Chondrocyte (in vitro differentiated cells): ENCODE measurements at places on chromosomes 5 and 9. TPM values are rescaled to one million over a fixed set of nuclear protein-coding genes. Genes with fewer than 3 reads are reported as not detected.

DNA sequence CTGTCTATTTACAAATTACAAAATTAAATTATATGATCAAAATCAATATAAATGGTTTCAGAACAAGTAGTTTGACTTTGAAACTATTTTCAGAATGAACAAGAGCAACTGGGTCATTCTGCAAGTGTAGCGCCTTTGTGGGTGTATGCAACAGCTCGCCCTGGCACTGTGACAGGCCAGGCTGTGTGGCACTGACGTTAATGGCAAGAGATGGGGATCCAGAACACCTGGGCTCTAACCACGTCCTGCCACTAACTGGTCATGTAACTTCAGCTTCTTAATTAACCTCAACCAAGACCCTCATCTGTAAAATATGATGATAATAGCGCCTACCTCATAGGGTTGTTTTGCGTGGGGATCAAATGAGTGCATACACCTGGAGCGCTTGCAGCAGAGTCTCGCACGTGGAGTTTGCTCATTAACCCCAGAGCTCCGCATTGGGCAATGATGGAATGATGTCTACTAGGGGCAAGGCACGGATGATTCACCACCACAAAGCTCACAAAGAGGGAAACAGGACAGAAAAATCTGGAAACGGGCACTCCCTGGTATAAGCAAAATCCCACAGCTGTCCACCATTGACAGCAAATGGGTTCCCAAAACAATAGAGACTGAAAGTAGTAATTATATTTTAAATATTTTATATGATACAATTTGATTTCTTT is 639.4 kb downstream of the SEMA5A start:
- no peak for DNase-seq

DNA sequence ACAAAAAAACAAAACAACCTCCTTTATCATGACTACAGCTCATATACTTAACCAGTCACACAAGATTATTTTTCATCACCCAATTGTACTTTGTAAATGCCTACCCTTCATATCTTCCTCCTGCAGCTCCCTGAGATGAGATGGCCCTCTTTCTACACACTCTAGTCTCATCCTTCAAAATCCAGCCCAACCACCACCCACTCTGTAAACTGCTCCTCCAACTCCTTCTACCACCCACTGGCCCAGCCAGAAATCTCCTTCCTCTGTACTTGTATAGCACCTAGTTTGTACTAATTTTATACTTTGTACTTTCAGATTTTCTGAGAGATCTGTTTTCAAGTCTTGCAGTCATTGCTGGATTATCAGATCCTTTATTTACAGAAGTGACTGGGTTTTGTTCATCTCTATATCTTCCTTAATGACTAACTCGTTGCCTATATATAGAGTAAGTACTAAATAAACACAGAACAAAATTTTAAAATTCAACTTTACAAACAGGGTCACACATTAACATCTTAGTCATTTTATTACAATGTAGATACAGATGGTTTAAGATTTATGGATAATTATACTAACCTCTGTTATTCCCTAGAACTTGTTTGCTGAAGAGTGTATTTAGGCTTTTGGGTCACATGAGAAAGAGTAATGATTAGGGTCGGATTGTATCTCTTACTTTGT is 155.7 kb downstream of the NFIB start:
- no peak for DNase-seq

GRCh38 chr9:20630241-20630943 is 8.1 kb upstream of the MLLT3 start:
- no peak for DNase-seq

GRCh38 chr5:115487756-115488155 is 56.8 kb downstream of the FEM1C start:
- no peak for DNase-seq

GRCh38 chr5:96896806-96897205 is 20.5 kb downstream of the ERAP2 start:
- no peak for DNase-seq

DNA sequence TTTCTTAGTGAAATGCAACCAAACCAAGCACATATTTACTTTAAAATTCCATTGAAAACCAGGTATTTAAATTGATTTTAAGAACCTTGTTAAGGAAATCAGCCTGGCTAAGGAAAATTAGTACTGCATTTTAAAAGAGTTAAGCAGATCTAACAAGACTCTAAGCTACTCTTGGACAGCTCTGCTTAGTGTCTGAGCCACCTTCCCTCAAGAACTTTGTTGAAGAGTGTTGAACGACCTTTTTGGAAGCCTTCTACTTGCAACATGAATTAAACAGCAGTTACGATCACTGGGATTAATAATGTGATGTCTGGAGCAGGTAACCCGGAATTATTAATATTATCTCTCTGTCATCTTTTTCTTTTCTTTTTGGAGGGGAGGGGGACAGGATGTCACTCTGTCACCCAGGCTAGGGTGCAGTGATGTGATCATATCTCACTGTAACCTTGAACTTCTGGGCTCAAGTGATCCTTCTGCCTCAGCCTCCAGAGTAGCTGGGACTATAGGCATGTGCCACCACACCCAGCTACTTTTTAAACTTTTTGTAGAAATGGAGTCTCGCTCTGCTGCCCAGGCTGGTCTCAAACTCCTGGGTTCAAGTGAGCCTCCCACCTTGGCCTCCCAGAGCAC is 74.7 kb downstream of the ANKRD55 start:
- no peak for DNase-seq

- no peak for DNase-seq
These were observed 124.9 kb downstream of the TTC39B start for GRCh38 chr9:15182101-15182551.

DNA sequence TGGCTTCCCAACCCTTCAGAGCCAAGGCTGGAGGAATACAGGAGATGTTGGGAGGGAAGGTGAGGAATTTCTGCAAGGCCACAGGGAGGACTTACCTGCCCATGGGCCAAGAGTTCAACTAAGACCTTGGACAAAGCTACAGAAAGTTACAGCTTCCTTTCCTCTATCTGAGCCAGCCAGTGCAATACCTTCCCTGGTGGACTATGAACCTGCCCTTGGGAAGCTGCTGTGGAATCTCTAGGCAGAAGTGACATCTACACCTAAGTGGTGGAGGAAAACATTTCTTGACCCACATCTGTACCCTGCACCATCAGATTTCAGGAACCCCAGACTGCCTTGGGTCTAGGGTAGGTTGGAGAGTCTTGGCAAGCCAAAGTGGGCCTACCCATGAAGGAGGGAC is 6.7 kb upstream of the SKP1 start:
- DNase-seq: no peak

GRCh38 chr5:149796030-149796429 is 65.9 kb downstream of the PPARGC1B start:
- no peak for DNase-seq

DNA sequence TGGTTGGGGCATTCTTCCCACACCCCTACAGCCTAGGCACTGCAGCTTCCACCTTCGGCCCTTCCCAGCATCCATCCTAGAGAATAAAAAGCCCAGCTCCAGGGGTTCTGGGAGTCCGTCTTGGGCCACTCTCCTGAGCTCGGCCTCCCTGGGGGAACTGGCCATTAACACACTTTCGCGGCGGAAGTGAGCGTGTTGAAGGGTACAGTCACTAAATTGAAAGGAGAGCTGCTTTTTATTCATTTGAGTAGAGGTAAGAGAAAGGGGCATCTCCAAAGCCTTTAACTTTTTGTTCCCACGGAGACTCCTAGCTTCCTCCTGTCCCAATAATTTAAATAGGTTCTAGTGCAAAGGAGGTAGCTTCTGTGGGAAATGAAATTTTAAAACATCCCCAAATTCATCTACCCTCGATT is 31.0 kb upstream of the NFIB start:
- no peak for DNase-seq

- no peak for DNase-seq
These were observed 12.4 kb downstream of the BRD3OS start for GRCh38 chr9:134037641-134038040.

DNA sequence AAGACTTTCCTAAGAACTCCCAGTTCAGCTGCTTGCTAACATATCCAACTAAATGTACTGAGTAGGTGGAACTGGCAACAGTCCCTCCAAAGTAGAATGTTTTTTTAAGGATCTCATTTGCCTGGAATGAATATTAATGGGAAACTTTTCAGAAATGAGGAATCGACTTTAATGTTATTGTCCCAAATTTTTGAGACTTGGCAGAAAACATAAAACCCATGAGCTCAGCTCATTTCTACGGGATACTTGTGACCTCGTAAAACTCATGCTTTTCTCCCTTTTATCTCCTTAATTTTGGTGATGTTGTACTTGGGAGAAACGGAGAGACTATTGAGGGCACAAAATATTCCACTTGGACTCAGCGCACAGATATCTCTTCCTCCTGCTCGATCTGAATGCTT is 296.8 kb downstream of the EBF1 start:
- no peak for DNase-seq

DNA sequence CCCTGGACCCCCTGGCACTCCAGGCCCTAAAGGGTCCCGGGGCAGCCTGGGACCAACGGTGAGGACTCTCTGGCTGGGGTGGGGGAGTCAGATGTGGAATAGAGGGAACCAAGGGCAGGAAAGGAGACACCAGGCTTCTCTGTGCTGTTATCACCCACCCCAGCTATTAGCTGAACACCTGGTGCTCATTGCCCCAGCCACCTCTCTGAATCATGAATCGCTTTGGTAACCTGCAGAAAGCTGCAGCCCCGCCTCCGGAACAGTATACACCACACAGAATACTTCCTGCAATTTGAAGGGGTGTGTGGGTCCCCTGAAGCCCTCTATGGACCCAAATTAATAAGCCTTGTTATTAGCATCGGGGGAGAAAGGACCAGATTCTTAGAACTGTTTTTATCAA is 40.4 kb upstream of the ORM1 start:
- no peak for DNase-seq

DNA sequence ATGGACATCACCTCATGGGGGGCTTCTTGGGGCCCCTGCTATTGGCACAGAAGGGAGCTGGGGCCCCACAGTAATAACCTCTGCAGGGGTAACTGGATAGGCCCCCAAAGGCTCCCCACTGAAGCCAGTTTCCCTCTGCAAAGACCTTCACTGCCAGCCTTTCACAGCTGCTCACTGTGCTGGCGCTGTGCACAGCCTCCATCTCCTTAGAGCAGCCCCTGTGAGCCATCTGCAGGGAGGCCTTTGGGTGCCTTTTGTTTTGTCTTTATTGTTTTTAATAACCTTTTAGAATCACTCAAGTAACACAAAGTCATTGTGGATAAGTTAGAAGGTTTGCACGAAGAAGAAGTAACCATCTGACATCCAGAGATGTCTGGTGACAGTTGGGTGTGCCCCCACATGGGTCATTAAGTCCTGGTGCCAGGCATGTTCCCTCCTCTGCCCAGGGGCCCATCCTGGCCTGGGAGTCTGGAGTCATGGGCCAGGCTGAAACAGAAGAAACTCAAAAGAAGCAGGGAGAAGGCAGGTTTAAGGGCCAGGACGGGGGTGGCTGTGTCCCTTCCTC is 42.7 kb downstream of the NCS1 start:
- no peak for DNase-seq

DNA sequence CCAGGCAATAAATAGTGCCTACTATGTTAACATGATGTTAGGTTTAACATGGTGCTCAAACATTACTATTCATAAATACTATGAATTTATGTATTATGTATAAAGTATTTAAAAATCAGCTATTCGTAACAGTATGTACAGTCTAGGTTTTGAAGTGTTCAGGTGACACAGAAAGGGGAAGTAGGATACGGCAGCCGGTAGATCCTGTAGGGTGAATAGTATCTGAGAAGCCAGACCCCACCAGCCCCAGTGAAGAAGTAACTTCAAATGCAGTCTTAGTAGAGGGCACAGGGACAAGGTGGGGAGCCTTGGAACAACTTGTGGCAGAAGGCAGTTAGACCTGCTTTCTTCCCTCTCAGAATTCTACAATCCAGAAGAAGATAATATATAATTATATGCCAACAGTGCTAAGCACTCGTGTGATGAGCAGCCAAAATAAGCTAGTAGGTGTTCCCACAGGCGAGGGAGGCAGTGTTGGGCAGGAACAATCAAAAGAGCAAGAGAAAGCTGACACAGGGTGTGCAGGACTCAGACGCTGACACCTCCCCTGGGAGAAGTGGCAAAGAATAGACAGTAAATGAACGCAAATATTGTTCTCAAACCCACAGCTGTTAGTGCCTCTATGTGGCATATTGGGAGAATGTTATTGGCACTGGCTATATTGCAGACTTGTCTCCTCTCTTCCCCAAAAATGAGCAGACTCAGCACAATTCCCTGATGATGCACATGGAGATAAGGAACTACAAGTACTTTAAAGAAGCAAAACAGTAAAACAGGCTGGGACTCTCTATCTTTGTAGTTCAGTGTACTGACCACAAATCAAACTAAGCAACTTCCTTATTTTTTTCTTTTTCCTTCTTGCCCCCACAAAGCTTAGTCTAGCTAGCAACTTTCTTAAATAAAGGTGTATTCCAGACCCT is 4.6 kb downstream of the ZNF367 start:
- no peak for DNase-seq

- DNase-seq: no peak
These were observed 511.3 kb upstream of the ADAMTS16 start for GRCh38 chr5:4628645-4629385.

- no peak for DNase-seq
These were observed 89.0 kb downstream of the ASTN2 start for GRCh38 chr9:117325831-117326230.

DNA sequence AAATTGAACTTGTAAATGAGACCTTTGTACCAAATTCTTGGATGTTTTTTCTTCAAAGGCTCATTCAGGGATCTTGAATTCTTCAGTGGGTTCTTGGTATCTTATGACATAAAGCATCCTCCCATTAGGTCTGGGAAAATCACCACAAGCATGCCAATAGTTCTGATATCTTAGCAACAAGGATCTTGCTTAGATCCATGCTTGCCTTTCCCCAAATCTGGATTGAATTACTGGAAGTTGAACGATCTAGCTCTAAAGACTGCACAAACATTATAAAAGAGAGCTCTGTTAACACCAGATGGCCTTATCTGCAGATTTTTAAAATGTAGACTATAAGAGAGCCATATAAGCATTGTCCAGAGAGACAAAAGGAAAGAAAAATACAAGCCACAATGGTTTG is 266.3 kb downstream of the RAB3C start:
- DNase-seq: no peak

- no peak for DNase-seq
These were observed 71.8 kb upstream of the TTC23L start for GRCh38 chr5:34767180-34767579.

DNA sequence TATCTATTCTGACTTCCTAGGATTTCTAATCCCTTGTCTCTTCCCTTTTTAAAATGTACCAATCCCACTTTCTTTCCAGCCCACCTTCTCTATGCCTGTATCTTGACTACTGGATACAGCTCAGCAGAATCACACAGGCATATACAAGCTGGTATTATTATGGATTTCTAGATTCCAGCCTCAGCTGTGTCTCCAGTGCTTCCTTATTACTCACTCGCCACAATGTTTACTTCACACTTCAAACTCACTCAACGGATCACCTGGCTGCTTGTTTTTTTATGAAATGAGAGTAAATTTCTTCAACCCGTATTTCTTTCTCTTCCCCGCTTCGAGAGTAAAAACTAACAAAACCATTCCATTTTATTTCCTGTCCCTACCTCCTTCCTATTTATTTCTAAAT is 38.8 kb downstream of the CWC27 start:
- no peak for DNase-seq

Gene PAPPA
- total RNA-seq: 143 to 222 TPM (median 219 TPM) in 3 replicates

Gene CARD19
- total RNA-seq: 28.3 to 41.7 TPM (median 40.5 TPM) in 3 replicates

Gene SPINK7
- not detected in 3 replicates for total RNA-seq

Gene SLC6A18
- not detected in 3 replicates for total RNA-seq

Gene AGXT2
- total RNA-seq: not detected in 3 replicates

Gene PIK3R1
- total RNA-seq: 56.2 to 63.1 TPM (median 60.7 TPM) in 3 replicates

Gene ADAMTSL1
- total RNA-seq: 0.41 to 2.0 TPM (median 1.0 TPM) in 3 replicates

Gene HAVCR2
- 0.28 to 0.35 TPM in 2 of 3 replicates, not detected in the other for total RNA-seq

Gene MORN5
- not detected in 3 replicates for total RNA-seq

Gene SPINK4
- not detected in 3 replicates for total RNA-seq

Gene IFNA13
- not detected in 3 replicates for total RNA-seq

Gene THBS4
- 0.28 to 1.6 TPM (median 0.75 TPM) in 3 replicates for total RNA-seq

Gene WWC1
- 2.1 to 4.9 TPM (median 2.1 TPM) in 3 replicates for total RNA-seq

Gene LCN2
- total RNA-seq: not detected in 3 replicates
